ENCODE measurements at places on chromosomes 6 and 20.

- DNase-seq = no peak
Observed at GRCh38 chr6:67630146-67630545, 1004.9 kb upstream of the ADGRB3 start.

GRCh38 chr6:137233911-137234863, 15.0 kb upstream of the IFNGR1 start:
- DNase-seq = no peak

DNA sequence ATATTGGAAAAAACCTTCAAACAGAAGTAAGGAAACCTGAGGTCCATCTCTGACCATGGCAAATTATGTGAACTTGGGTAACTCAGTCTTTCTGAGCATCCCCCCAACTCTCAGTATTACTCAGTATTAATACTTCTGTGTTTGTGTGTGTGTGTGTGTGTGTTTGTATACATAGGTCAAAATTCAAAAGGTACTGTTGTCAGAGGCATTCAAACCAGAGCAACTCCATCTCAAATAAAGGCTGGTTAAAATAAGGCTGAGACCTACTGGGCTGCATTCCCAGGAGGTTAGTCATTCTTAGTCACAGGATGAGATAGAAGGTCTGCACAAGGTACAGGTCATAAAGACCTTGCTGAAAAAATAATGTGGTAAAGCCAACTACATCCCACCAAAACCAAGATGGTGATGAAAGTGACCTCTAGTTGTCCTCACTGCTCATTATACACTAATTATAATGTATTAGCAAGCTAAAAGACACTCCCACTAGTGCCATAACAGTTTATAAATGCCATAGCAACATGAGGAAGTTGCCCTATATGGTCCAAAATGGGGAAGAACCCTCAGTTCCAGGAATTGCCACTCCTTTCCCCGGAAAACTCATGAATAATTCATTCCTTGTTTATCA, 33.3 kb upstream of the SLC22A16 start:
- DNase-seq = no peak

DNA sequence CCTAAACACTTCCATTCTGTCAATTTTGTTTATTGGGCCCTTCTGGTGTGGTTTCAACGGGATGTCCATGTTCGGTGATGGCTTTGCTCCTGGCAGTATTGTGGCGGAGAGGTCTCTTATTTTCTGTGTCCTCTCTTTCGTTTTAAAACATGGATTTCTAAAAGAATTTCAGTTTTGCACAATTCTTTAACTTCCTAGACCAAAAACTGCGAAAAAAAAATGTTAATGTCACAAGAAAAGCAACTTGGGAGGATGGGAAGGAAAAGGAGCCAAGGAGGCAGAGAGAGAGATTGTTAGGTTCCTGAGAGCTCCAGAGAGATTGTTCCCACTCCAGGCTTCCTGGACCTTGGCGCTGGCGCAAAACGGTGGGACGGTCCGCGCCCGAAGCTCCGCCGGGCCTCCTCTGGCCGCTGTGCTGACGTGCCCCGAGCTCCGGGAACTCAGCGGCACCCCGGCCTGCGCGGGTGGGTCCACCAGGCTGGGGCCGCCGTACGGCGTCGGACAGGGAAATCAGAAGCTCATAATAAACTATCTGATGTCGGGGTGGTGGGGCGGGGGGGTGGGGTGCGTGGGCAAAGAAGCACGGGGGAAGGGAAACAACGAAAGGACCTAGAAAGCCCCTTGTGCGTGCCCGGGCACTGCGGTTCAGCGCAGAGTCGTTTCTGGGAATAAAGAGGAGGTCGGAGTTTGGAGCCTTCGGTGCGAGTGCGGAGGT, 951 bp upstream of the OLIG3 start:
- DNase-seq = no peak

DNA sequence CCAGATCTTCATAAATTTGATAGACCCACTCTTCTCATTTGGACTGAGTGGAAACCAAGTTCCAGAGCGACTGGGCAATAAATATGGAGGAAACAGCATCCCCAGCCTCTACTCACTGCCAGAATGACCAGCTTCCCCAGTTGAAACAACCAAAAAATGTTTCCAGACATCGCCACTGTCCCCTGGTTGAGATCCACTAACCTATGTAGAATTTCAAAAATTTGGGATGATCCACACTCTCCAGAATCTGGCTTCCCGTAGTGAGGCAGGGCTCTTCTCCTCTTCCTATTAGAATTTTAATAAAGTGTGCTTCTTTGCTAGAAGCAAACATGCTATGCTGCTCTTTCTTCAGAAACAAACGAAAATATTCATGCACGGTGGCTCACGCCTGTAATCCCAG, 287.0 kb upstream of the SUPT3H start:
- DNase-seq = no peak

Data from stimulated activated CD4-positive, alpha-beta T cell treated with anti-CD3 and anti-CD28 coated beads, Interleukin-4, amount 100 ng/mL, for 48 hours (primary cell).